NCI-H2029 (cell line): ENCODE measurements at places on chromosomes 11 and 22.
A peak's percentile ranks its signal among the peaks of the same experiment; 100 is the strongest.

DNA sequence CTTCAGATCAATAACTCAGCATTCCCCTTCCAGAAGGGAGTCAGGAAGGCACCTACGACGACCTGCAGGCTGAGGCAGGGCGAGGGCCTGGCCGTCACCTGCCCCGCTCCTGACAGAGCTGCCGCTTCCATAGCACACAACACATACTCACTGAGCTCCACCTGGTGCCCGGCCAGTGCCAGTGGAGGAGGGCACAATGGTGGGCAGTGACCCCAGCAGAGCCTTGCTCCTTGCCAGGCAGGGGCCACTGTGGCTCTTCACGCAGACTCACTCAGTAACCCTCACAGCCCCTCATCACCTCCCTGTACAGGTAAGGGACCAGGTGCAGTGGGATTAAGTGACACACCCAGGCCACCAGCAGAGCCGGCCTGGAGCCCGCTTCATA, 24.6 kb downstream of the LRFN4 start:
- DNase-seq: no peak

- DNase-seq: no peak
These were observed 38.3 kb upstream of the NFAM1 start for GRCh38 chr22:42470366-42471082.

DNA sequence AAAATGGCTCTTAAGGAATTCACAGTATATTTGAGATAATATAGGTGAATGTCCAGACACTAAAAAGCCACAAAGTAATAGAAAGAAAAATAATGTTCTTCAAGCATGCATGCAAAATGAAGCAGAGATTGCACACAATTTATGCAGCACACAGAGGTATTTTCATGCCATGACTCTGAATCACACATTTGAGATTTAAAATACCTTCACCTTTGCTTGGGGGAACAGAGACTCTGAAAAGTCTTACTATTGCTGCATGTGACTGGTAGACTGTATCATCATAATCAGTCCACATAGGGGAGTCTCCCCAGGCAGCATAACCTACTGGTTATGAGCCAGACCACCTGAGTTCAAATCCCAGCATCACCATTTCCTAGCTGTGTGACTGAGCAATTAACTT, 96.2 kb downstream of the RCN1 start:
- no peak for DNase-seq

DNA sequence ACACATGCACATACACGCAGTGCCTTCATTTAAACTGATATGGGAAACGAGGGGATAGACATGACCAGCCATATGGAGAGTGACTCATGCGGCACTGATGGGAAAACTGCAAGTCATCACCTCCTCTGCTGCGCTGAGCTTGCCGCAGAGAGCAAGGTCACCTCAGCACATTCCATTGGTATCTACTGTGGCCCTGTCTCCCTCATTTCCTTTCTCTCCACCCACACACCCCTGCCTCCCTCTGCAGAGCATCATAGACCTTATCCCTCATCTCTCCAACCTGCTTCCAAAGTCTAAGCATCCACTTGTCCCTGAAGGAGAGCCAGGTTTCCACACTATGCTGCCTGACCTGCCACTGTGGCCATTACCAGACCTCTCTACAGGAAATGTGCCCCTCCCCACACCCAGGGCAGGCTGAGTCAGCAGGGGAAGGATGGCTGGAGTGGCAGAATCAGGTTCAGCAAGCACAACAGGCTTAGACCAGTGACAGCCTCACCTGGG, 116.9 kb upstream of the SNX19 start:
- no peak for DNase-seq

DNA sequence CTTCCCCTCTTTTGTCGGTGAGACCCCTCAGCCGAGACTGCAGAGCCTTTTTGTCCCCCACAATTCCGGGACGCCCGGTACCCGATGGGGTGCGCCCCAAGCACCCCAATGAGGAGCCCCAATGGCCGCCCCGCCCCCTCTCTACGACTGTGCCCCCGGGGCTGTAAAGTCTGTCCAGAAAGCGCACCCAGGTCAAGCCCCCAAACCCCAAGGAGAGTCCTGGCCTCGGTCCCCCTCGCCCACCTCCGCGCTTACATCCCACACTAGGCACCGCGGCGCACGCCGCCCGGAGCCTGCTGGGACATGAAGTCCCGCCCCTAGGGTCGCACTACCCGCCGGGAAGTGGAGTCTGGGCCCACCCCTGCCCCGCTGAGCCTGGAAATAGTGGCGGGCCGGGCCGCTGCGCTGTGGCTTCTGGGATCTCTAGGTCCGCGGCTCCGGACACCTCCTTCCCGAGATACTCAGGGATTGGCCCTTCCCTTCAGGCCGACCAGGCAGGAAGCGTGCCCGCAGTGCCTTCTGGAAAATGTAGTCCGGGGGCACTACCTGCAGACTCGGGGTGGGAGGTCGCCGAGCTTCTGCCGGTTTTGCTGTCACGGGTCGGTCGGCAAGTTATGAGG, at the start of gene MEN1:
Gene MEN1, minus strand, starts transcription at position 281 of the 620 bp plus-strand sequence. CDS start 442 bp downstream, outside the sequence.
- peak; percentile 97 for DNase-seq

DNA sequence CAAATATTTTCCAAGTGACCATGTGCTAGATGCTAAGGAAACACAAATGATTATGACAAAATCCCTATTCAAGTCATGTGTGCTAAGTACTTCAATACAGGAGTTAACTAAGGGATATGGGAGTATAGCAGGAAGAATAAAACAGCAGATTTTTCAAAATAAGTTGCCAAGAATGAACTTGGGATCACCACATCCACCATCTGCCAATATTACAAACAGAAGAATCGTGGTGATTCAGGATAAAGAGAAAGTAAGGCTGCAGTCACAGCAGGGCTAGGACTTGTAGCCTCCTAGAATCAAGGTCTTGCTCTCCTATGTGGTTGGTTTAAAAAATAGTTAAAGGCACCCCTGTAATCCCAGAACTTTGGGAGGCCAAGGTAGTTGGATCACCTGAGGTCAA, 34.3 kb downstream of the MRTFA start:
- DNase-seq: no peak

DNA sequence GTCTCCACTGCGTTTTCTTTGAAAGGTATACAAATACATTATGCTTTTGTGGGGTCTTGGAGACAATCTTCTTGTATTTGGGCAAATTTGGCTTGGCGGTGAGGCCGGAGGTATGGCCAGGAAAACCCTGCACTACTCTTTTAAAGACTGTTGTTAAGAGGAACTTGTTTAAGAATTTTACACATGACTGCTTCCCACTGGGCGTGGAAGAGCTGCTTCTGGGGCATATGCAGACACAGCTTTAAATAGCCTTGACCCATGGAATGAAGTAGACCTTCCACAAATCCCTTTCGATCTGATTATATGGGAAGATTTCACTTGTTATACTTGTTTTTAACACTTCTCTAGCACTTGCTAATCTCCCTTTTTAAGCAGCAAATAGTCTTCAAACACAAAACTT, 453.6 kb downstream of the MN1 start:
- no peak for DNase-seq

DNA sequence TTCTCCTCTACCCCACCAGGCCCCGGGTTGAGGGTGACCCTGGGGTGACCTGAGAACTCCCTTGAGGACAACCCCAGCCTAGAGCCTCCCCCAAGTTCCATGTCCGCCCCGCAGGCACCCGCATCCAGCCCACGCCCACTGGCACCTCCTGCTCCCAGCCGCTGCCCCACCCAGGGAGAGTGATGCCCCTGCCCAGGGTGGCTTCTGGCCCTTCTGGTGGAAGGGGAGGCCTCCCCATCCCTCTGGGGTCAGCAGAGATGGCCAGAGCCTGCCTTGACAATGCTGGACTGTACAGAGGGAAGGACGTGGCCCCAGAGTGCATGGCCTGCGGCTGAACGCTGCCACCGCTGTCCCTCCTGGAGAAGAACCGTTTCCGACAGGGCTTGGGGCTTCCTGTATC, 1.1 kb upstream of the TH start:
- no peak for DNase-seq

DNA sequence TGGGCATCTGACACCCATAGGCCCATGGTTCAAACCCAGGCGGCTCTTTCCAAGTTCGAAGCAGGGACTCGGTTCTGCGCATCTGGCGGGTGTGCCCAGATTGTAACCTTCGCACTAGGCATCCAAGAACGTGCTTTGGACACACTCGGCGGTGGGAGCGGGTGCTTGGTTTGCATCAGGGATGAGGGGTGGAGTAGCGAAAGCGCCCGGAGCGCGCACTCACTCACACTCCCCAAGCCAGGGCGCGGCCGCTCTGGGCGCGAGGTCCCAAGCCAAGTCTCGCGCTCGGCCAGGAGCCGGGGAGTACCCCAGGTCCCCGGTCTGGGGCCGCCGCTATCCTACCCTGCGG, 243 bp upstream of the SYT9 start:
- DNase-seq: no peak

DNA sequence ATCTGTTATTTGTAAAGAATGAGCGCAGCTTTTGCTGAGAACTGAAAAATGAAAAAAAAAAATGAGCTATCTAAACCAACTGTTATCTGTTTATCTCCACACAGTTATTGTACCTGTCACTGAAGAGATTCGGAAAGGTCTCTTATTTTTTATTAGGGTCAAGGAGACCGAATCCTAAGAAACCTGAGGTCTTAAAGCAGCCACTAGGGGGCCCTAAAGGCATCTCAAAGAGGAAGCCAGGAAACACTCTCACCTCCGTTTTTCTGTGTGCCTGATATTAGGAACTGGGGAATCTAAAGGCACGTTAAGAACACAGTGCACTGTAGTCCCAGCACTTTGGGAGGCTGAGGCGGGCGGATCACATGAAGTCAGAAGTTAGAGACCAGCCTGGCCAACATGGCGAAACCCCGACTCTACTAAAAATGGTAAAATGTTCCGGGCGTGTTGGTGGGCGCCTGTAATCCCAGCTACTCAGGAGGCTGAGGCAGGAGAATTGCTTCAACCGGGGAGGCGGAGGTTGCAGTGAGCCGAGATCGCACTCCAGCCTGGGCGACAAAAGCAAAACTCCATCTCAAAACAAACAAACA, 3.5 kb upstream of the LARGE1 start:
- peak; percentile 76 for DNase-seq

DNA sequence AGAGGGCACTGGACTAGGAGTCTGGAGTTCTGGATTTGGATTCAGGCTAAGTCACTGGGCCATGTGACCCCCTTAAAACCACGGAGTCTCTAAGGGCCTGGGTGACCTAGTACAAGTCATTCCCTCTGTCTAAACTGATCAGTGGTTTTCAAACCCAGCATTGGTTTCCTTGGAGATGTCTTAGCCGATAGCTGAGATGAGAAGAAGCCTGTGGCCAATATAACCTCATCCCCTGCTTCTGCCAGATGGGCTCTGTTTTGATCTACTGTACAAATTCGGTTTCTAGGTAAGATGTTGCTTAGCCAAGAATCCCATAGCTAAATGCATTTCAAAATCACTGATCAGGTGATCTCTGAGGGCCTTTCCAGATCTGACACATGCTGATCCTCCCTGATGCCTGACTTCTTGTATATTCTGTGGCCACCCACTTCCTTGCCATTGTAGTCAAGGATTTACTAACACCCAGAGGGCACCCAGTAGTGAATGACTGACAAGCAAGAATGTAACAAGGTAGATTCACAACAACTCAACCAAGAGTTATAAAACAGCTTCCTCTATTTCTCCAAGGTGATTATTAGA, 53.1 kb downstream of the GALNT18 start:
- no peak for DNase-seq

GRCh38 chr11:27976262-27976661, 131.7 kb downstream of the KIF18A start:
- DNase-seq: no peak

- peak; percentile 75 for DNase-seq
These were observed 558.4 kb upstream of the CADM1 start for GRCh38 chr11:116062490-116063171.

- no peak for DNase-seq
These were observed 38.8 kb upstream of the TPBGL start for GRCh38 chr11:75201771-75202170.

- no peak for DNase-seq
These were observed 153.2 kb upstream of the NARS2 start for GRCh38 chr11:78727816-78728215.

- no peak for DNase-seq
These were observed 21.8 kb upstream of the SLC22A24 start for GRCh38 chr11:63165706-63166310.

GRCh38 chr22:46752286-46752987, 10.0 kb upstream of the TBC1D22A start:
- DNase-seq: no peak
